ENCODE measurements at places on chromosomes 6 and 20.
A peak's percentile ranks its signal among the peaks of the same experiment; 100 is the strongest.

DNA sequence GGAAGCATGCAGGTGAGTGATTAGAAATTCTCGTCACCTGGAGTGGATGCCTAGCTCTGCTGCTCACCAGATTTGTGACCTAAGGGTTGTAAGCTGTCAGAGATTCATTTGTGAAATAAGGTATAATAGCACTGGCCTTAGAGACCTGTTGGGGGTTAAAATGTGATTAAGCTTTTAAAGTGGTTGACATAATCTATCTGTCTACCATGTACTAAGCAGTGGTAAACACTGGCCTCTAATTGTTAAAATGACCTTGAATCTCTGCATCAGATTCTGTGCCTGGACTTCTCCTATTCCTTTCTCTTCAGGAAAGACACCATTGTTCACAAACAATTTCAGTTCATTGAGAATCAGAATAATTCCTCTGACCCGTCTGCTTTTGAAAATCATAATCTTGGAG, 536.2 kb downstream of the CBLN4 start:
- no peaks in the 10 kb centered on the region for H3K36me3 ChIP-seq
- no peak overlapping the region for H3K27ac ChIP-seq
- H3K4me3 ChIP-seq: no peak overlapping the region
- H3K27me3 ChIP-seq: no peaks in the 10 kb centered on the region
- no peak for DNase-seq

DNA sequence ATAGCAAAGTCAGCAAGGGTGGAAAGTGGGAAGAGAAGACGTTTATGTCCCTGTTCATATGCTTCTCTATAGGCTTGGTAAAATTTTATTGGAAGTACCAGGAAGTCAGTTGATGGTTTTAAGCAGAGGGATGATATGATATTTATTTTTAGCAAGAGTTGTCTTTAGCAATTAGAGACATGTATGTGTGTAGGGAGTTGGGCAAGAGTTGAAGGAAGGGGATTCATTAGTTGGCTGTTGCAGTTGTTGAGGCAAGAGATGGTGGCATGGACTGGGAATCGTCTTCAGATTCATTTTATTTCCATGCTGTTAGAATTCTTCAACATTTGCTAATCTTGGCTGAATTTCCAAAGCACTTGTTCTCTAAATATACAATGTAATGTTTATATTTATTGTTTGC, 85.6 kb downstream of the QKI start:
- H3K4me3 ChIP-seq: no peak overlapping the region
- H3K4me1 ChIP-seq: no peaks in the 10 kb centered on the region
- DNase-seq: no peak
- H3K27ac ChIP-seq: no peak overlapping the region
- peaks cover 3% of the 10 kb centered on the region for H3K36me3 ChIP-seq

- DNase-seq: peak; percentile 57
- peak overlapping the region; percentile 96 for H3K4me3 ChIP-seq
- H3K4me1 ChIP-seq: no peaks in the 10 kb centered on the region
- no peaks in the 10 kb centered on the region for H3K27me3 ChIP-seq
These were observed 968 bp downstream of the PHF3 start for GRCh38 chr6:63636518-63637021.

- DNase-seq: no peak
- no peak overlapping the region for H3K27ac ChIP-seq
- H3K4me3 ChIP-seq: no peak overlapping the region
- H3K36me3 ChIP-seq: no peaks in the 10 kb centered on the region
These were observed 36.8 kb downstream of the SASH1 start for GRCh38 chr6:148379481-148379880.

GRCh38 chr6:138161338-138162110, at the start of gene ARFGEF3:
Gene ARFGEF3, plus strand, starts transcription at chr6:138161939. Its CDS starts 148 bp downstream, at chr6:138162087.
- peak within 1 kb of the TSS; percentile 82 for H3K4me3 ChIP-seq
- peak; percentile 35 for DNase-seq
- no peaks in the 10 kb centered on the region for H3K36me3 ChIP-seq
- peaks cover 13% of the 10 kb centered on the region for H3K4me1 ChIP-seq
- no peak within 1 kb of the TSS for H3K27ac ChIP-seq

DNA sequence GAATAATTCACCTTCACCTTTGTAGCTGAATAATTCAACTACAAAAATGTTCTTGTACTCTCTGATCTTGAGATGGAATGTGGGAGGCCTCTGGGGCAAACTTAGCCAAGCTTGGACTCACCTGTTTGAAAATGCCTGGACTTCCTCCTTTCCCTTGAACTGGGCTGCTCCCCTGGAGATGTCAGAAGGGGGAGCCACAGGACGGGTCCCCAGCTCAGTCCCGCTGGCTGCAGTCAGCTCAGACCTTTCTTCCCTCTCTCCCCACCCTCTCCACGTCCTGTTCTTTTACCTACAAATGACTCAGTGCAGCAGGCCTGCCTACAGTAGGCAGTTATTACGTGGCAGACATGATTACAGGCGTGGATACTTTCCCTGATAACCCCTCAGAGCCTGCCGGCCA, 131.5 kb upstream of the RALGAPA2 start:
- H3K27me3 ChIP-seq: no peaks in the 10 kb centered on the region
- H3K4me3 ChIP-seq: no peak overlapping the region
- DNase-seq: no peak

GRCh38 chr6:87754828-87755227, 52.8 kb upstream of the AKIRIN2 start:
- H3K4me3 ChIP-seq: no peak overlapping the region
- H3K27ac ChIP-seq: no peak overlapping the region
- no peaks in the 10 kb centered on the region for H3K27me3 ChIP-seq
- H3K36me3 ChIP-seq: no peaks in the 10 kb centered on the region
- DNase-seq: no peak

GRCh38 chr6:163667372-163668060, 253.0 kb downstream of the QKI start:
- DNase-seq: no peak
- H3K4me1 ChIP-seq: no peaks in the 10 kb centered on the region
- H3K36me3 ChIP-seq: no peaks in the 10 kb centered on the region

DNA sequence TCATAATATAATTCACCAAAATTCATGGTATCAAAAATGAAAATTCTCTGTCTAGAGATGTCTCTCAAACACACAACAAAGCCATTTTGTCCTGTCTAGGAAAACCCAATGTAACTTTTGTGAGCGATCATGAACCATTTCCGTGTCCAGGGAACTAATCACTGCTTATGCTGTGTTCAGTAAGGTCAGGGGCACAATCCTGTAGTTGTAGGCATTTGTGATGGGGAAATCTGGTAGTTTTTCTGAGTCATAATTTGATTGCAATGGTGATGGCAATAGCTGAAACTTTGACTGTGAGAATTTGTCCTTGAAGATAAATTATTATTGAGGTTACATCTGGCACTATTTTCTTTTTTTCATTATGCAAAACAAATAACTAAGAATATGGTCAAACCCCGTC, 21.0 kb upstream of the GCLC start:
- H3K27me3 ChIP-seq: no peaks in the 10 kb centered on the region
- H3K4me1 ChIP-seq: no peaks in the 10 kb centered on the region
- peak; percentile 32 for DNase-seq
- H3K27ac ChIP-seq: no peak overlapping the region
- H3K36me3 ChIP-seq: no peaks in the 10 kb centered on the region
- no peak overlapping the region for H3K4me3 ChIP-seq

DNA sequence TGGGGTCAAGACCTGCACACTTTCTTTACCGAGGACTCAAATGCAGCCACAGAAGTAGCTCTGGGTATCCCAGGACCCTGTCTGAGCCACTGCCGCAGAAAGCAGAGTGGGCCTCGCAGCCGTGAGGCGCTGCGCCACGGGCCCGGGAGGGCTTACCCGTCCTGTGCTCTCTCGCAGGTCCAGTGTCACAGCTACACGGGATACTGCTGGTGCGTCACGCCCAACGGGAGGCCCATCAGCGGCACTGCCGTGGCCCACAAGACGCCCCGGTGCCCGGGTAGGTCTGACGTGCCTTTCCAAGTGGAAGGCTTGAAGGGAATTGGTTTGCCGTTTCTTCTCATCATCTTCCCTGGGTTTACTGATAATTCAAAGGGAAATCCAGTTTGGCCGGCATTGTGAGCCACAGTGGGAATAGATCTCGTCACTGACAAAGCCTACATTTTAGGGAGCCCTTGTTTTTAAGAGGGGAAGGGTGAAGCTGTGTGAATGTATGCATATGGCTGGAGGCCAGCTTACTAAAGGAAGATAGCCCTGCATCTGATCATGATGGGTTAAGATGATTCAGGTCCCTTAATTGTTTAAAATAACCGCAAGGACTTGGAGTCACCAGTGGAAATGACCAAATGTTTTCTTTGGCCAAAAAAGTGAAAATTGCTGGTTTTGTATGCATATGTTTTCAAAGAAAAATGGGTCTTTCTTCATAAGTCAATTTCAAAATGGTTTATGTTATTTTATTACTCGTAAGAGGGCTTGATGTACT, 86.6 kb downstream of the SMOC2 start:
- DNase-seq: no peak
- H3K4me1 ChIP-seq: no peaks in the 10 kb centered on the region
- no peaks in the 10 kb centered on the region for H3K36me3 ChIP-seq
- H3K27me3 ChIP-seq: no peaks in the 10 kb centered on the region
- no peak overlapping the region for H3K27ac ChIP-seq
